ENCODE measurements at places on chromosomes 3 and 15. TPM values are rescaled to one million over a fixed set of nuclear protein-coding genes. Genes with fewer than 3 reads are reported as not detected.

Gene GPR15
- polyA plus RNA-seq, result not detected

Gene ZCWPW2
- 2.2 TPM for polyA plus RNA-seq

Gene TFDP2
- polyA plus RNA-seq, result 91.7 TPM

Gene ZNF80
- not detected for polyA plus RNA-seq

Gene ECE2
- not detected for polyA plus RNA-seq

Gene IGDCC3
- polyA plus RNA-seq, result 7.5 TPM

Gene MAP6D1
- 0.86 TPM for polyA plus RNA-seq

Gene SCN5A
- 0.82 TPM for polyA plus RNA-seq

Gene TUSC7
- polyA plus RNA-seq, result not detected

DNA sequence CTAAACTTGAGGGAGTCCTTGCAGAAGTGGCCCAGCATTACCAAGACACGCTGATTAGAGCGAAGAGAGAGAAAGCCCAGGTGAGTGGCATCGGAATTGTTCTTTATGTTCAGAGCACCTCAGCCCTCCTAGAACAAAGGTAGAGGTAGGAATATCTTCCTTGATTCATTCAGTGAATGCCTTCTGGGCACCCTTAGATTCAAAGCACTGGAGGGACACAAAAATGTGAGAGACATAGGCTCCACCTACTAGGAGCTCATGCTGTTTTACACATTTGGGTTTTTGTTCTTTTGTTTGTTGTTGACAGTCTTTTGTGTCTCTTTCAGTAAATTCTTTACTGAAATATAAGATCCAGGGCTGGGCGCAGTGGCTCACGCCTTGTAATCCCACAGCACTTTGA is 68.2 kb downstream of the IQGAP1 start:
- DNase-seq, result no peak

- DNase-seq, result no peak
Observed at GRCh38 chr3:180018543-180018942, 18.2 kb downstream of the PEX5L start.

DNA sequence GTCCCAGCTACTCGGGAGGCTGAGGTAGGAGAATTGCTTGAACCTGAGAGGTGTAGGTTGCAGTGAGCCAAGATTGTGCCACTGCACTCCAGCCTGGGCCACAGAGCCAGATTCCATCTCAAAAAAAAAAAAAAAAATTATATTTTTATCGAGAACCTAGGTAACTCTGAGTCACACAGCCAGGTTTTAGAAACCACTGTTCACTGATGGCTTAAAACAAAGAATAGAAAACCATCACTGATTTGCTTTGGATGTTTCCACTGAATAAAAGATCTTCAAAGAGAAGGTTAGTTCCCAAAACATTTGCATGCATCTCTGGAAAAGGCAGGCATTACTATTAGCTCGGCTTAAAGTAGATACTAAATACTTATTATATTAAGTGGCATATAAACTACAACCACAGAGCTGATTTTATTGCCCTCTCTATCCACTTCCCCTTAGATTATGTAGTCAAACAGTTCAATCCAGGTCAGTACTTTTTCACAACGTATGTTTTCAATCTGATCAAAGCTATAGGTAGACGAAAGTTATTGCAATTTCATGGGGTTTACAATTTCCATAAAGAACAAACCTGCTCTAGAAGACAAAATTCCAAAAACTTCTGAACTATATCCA is 1.4 kb downstream of the B4GALT4 start:
- DNase-seq, result no peak

- no peak for DNase-seq
Observed at GRCh38 chr3:1195947-1196346, 103.1 kb downstream of the CNTN6 start.

DNA sequence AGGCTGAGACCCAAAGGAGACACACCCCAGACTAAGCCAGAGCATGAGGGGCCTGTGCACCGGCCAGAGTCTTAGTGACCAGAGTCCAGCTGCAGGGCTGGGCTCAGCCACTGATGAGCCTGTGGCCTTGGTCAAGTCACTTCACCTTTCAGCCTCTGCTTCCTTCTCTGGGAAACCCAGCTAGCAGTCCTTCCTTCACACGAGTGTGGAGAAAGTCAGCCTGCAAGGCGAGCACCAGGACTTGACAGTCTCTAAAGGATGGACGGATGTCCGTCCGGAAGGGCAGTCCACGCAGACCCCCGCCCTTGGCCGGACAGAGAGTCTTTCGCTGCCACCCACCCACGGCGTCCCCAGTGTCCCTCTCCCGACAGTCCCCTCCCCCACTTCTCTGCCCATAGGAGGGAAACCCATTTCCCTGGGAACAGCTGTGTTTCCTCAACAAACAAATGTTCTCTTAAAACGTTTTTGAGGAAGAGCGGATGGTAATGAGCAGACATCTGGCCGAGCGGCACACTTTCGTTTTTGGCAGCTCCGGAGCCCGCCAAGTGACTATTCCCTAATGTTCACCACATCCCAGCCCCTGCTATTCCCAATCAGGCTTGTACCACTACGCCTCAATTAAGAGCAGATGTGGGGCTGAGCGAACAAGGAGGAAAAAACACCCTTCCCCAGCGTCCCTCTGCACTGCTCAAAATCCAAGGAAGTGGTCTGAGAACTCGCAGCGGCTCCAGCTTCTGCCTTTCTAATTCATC is 129.1 kb upstream of the SMAD3 start:
- DNase-seq, result peak; percentile 28

GRCh38 chr3:152621967-152622810 is 212.7 kb upstream of the P2RY1 start:
- DNase-seq, result no peak

- no peak for DNase-seq
Observed at GRCh38 chr3:4467522-4467867, 426 bp upstream of the SUMF1 start.

GRCh38 chr15:101022876-101023275 is 103.7 kb downstream of the LRRK1 start:
- no peak for DNase-seq

DNA sequence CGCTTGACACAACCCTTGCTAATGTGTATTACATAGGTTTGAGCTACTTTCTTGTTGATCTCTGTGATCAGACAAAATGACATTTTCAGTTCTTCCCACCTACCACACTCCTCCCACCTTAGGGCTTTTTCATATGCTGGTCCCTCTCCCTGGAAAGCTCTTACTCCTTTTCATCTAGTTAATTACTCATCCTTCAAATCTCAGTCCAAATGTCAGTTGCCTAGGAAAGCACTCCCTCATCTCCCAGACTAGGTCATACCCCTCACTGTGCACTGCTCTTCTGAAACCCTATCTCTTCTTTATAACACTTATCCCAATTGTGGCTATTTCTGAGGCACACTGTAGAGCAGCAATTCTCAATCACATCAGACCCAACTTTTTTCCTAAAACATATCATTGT is 7.3 kb downstream of the ZNF106 start:
- no peak for DNase-seq

GRCh38 chr15:97867870-97868269 is 92.6 kb upstream of the ARRDC4 start:
- DNase-seq, result no peak

- DNase-seq, result no peak
Observed at GRCh38 chr15:49877117-49877872, 241.7 kb downstream of the ATP8B4 start.

DNA sequence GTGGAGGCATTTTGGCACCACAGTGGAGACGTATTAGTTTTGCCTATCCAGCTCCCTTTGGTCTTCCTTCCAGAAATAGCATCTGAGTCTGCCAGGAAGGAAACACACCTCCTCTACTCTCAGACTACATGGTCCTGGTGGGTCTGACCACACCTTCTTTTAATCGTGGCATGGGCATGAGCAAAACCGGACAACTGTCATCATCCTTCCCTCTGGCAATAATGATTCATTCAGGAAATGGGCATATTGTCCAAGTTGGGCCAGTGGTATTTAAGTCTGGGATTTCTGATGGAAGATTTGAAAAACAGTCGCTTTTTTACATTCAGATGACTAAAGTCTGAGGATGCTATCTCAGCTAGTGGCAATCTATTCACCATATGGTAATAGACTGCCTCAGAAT is 601.0 kb upstream of the ADAMTS9 start:
- DNase-seq, result no peak

GRCh38 chr3:171286580-171287249 is 173.5 kb downstream of the TNIK start:
- no peak for DNase-seq

DNA sequence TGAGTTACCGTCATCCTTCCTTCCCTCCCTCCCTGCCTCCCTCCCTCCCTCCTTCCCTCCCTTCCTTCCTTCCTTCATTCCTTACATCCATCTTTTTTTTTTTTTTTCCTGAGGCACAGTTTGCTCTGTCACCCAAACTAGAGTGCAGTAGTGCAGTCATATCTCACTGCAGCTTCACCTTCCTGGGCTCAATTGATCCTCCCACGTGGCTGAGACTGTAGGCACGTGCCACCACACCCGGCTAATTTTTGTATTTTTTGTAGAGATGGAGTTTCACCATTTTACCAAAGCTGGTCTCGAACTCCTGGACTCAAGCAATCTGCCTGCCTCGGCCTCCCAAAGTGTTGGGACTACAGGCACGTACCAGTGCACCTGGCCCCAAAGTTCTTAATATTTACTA is 25.8 kb downstream of the USP3 start:
- DNase-seq, result no peak

GRCh38 chr3:71876135-71877105 is 91.5 kb upstream of the PROK2 start:
- DNase-seq, result no peak

- no peak for DNase-seq
Observed at GRCh38 chr15:90818251-90819210, 49.9 kb upstream of the FURIN start.

- no peak for DNase-seq
Observed at GRCh38 chr3:49867400-49867799, 2.3 kb downstream of the CAMKV start.

DNA sequence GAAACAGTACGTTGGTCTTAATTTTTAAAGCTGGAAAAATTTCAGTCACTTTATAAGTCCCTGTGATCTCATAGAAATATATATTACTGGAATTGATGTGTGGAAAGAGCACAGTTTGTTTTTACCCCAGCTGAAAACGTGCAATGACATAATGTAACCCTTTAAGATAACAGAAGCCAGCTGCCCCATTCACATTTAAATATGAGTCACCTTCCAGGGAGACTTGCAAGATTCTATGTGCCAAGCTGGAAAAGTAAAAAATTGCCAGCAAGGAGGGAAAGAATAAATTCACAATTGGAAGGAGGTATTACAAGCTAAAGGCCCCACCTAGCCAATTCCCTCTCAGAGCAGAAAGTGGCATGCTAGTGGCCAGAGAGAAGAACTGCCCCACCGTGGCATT is 50.2 kb downstream of the SAMMSON start:
- DNase-seq, result no peak

- DNase-seq, result no peak
Observed at GRCh38 chr3:187954873-187955586, 198.9 kb upstream of the LPP start.

GRCh38 chr15:67225336-67225735 is 29.1 kb downstream of the AAGAB start:
- no peak for DNase-seq

GRCh38 chr15:35127717-35128116 is 42.6 kb upstream of the NANOGP8 start:
- DNase-seq, result no peak

- DNase-seq, result no peak
Observed at GRCh38 chr3:66052721-66053549, 14.2 kb upstream of the MAGI1 start.

- no peak for DNase-seq
Observed at GRCh38 chr3:20798666-20799065, 612.7 kb upstream of the SGO1 start.

Measured in renal cortex interstitium (tissue), 15 donors.